ENCODE measurements at places on chromosomes 12 and 14.

- DNase-seq: no peak
Observed at GRCh38 chr12:76777765-76778216, 13.9 kb downstream of the ZDHHC17 start.

DNA sequence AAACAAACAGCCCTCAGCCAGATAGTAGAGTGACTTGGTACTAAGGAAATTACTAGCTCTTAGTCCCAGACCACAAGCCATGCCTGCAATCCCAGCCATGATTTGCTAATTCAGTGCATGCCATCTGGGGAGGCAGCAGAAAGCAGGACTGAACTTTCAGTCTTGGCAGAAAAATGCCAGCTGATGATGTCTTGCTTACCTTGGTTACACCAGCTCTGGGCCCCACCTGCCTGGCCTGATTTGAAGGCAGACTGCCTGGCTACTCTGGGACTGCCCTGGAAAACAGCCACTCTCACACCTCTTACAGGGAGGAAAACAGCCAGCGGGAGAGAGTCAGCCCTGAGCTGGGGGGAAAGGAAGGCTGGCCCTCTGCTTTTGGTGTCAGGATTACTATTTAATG is 4.6 kb upstream of the UNC119B start:
- no peak for DNase-seq

DNA sequence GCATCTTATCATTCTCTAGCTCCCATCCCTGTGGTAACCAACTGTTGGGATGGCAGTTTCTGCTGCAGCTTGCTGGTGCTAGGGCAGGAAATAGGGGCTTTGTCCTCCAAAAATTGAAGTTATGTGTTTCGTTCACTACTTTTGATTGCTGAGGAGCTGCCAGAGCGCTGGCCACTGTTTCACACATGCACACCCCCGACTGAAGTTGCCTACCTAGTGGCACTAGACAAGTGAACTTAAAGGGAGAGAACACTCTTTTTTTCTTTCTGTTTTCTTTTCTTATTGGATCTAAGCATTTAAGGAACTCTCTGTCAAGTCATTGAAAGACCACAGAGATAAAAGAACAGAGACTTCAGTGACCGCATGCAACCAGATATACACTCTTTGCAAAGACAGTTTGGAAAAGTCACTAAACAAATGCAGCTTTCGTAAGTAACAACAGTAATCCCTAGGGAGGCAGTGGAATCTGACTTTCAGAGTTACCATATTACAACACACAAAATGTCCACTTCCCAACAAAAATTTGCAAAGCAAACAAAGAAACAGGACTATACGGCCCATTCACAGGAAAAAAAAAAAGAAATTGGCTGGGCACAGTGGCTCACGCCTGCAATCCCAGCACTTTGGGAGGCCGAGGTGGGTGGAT is 12.0 kb downstream of the TFCP2 start:
- DNase-seq: no peak

GRCh38 chr12:66321435-66321834 is 19.1 kb downstream of the HELB start:
- no peak for DNase-seq

DNA sequence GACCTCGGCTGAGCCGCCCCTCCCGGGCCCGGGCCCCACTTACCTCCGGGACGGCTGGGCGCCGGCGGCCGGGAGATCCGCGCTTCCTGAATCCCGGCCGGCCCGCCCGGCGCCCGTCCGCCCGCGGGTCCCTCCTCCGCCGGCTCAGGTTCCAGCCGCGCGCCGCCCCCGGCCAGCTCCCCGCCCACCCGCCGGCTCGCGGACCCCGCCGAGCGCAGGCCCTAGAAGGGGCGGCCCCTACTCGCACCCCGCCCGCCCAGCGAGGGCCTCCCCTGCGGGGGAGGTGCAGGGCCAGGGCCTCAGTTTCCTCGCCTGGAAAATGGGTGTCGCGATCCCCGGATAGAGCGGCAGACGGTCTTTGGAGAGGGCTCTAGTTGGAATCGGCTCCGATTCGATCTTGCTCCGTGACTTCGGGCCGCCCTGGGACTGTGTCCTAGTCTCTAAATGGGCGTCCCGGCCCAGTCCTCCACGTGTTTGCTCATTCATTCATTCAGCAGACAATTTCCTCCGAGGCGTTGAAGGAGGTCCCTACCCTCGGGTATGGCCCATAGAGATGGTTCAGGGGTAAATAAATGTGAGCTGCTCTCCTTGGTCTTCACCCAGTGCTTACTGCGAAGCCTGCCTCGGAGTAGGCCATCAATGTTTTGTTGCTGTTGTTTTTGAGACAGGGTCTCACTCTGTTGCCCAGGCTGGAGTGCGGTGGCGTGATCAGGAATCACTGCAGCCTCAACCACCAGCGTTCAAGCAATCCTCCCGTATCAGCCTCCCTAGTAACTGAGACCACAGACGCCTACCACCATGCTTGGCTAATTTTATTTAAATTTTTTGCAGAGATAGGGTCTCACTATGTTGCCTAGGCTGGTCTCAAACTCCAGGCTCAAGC is at the start of gene TRPV4:
Gene TRPV4 (minus strand): TSS at position 92 of the 883 bp plus-strand sequence. CDS start 18,602 bp downstream, outside the sequence.
- DNase-seq: no peak

DNA sequence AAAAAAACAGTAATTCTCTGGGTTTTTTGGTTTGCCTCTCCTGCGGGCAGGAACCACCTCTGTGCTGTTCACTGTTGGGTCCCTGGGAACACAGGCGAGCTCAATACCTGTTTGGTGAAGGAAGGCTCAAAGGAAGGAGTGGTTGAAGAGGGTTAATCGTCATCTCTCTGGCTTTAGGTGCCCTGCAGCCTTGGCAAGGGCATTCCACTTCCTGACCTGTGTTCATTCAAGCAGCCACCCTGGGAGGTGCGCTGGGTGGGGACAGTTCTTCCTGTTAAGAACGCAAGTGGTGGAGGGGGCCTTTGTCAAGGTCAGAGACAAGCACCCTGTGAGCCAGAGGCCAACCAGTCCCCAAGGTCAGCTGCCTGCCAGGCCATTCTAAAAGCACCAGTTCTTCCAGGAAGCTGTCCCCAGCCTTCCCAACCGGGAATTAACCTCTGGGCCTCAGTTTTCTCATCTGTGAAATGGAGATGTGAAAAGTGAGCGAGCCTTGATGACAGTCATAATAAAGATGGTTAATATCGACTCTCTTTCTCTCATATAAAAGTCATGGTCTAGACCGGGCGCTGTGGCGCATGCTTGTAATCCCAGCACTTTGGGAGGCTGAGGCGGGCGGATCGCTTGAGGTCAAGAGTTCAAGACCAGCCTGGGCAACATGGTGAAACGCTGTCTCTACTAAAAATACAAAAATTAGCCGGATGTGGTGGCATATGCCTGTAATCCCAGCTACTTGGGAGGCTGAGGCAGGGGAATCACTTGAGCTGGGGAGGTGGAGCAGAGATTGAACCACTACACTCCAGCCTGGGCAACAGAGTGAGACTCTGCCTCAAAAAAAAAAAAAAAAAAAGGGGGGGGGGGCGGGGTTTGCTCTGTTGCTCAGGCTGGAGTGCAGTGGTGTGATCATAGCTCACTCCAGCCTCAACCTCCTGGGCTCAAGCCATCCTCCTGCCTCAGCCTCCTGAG is 6.1 kb downstream of the RHOF start:
- no peak for DNase-seq

- DNase-seq: no peak
Observed at GRCh38 chr14:63745858-63746425, 18.1 kb upstream of the SGPP1 start.

DNA sequence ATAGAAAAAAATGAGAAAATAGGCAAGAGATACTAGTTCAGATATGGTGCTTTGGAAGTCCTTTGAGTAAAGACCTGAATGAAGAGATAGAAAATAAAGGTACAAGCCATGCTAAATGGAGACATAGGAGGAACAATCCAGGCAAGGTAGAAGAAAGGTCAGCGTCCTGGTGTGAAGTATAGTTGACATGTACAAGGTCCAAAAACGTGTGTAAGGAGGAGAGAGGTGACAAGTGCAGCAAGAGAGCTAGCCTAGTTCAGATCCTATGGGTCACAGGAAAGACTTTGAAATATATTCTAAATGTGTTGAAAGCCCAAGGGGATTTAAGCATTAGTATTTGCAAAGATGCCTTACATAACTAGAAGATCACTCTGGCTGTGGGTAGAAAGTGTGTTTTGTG is 88.2 kb downstream of the SLCO1B1 start:
- DNase-seq: no peak

- no peak for DNase-seq
Observed at GRCh38 chr12:95474660-95474958, 657 bp downstream of the METAP2 start.

- no peak for DNase-seq
Observed at GRCh38 chr14:93331728-93332396, 974 bp downstream of the BTBD7 start.

DNA sequence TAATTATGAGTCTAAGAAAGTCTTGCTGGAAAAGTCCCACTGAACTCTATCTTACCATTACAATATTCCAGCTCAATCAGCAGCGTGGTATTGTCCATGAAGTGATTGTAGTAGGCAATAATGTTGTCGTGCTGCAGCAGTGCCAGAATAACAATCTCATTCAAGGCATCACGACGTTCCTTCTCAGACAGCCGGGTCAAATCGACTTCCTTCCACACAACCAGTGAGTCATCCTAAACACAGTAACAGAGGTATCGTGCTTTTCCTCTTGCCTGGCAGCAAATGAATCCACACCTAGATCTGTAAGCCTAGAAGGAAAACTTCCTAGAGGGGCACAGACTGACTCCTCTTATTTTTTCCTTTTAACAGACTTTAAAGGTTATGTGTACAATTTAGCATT is 2.9 kb downstream of the NEK9 start:
- DNase-seq: no peak

DNA sequence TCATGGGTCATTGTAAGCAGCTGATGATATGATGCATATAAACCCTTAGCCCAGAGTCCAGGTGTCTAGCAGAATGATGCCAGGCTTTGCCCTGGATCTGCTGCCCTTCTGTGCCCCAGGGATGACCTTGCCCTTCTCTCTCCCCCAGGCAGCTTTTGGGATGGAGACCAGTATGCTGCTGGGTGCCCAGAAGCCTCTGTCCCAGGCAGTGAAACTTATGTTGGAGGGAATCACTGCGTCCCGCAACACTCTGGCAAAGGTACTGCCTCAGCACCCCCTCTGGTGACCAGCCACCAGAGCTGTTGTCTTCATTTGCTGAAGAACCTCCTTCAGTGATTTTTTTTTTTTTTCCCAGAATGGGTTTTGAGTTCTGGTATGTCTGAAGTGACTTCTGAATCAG is 23.3 kb downstream of the CYP46A1 start:
- DNase-seq: no peak

- no peak for DNase-seq
Observed at GRCh38 chr14:24921903-24922302, 128.0 kb downstream of the STXBP6 start.

GRCh38 chr12:31089072-31089471 is 15.4 kb downstream of the DDX11 start:
- no peak for DNase-seq

DNA sequence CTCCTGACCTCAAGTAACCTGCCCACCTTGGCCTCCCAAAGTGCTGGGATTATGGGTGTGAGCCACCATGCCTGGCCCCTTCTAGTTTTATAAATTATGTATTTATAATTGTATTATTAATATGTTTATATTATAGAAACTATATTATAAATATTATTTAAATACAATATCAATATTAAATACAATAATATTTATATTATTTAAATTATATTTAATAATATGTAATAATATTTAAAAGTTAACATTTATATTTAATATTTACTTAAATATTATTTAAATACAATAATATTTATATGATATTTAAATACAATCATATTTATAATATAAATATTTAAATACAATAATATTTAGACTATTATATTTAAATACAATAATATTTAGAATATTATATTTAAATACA is 20.0 kb downstream of the SDR9C7 start:
- no peak for DNase-seq

GRCh38 chr14:99229654-99230207 is 42.3 kb downstream of the BCL11B start:
- DNase-seq: no peak

GRCh38 chr14:85122690-85123089 is 407.3 kb upstream of the FLRT2 start:
- DNase-seq: no peak

DNA sequence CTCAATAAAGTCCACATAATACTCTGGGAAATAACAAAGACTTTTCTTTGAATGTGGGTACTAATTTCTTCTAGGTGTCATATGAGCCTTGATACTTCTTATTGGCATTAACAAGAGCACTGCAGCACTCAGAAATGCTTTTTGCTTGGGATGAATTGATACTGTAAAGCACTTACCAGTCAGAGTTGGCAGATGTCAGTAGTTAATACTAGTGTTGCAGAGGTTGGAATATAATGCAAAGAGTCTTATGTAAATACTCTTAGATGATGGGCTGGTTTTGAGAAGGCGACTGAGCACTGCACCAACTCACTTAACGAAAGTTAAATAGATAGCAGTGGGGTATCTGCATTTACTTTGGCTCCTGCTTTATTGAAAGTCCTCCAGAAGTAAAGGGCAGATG is 25.6 kb upstream of the MBIP start:
- no peak for DNase-seq

DNA sequence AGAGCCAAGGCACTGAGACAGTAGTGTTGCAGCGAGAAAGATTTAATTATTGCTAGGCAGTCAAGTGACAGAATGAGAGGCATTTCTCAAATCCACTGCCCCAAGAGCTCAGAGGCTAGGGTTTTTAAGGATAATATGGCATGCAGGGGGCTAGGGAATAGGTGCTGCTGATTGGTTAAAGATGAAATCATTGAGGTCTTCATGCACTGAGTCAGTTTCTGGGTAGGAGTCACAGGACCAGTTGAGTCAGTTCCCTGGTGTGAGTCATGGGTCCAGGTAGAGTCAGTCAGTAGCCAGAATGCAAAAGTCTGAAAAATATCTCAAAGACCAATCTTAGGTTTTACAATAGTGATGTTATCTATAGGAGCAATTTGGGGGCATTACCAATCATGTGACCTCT is 323.8 kb downstream of the RGS6 start:
- no peak for DNase-seq

DNA sequence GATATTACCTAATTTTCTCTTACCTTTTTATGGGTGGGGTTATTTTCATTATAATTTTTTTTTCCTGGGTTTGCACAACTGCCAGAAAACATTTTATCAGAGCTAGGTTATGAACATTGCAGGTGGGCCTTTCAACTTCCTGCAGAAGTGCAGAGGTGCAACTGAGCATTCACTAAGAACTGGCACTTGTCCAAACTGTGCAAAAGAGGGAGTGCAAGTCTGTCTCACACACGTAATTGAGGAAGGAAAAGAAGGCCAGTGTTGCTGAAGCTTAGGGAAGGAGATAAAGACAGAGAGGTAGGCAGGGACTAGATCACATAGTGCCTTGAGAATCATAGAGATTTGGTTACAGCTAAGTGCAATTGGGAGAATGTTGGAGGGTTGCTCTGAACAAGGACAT is 14.1 kb upstream of the AMN1 start:
- no peak for DNase-seq
